Stimulated activated CD4-positive, alpha-beta T cell treated with anti-CD3 and anti-CD28 coated beads, Interleukin-1b, Interleukin-23, amount 100 ng/mL, for 48 hours (primary cell): ENCODE measurements at places on chromosomes 7 and 10.

GRCh38 chr10:91711885-91712680 is 79.2 kb upstream of the PPP1R3C start:
- DNase-seq, result no peak

- no peak for DNase-seq
These were observed 35.1 kb downstream of the SMNDC1 start for GRCh38 chr10:110269374-110270318.

DNA sequence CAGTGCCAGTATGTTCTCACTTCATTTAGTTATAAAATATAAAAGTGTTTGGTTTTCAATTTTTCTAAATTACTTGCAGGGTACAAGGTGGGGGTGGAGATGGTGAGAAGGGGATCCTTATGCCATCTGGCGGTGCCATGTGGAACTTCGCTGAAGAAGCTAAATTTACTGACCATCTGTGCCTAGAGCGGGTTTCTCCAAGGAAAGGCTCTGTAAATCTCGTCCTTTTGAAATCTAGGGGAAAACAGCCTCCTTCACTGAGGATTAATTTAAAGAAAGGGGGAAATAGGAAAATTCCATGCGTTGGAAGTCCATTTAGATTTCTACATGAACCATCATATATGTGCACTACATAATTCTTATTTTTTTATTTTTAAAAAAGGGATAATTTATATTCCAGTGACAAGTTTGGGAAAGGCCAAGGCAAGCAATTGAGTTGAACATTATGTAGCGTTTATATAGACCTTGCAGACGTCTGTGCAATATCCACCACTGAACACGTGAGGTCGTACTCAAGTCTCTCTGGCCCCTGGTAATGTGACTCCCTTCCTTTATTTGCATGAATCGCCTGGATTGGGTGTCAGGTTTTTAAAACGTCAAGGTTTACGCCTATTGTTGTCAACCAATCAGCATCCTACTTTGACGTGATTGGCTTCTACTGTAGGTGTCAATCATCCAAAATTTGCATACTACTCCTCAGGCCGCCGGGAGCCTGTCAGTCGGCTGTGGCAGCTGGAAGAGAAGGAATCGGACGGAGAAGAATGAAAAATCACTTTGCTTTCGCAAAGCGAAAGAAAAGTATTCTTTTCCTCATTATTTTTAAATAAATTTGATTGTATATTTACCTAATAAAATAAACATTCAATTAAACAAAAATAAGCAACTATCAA is 297.1 kb upstream of the NFE2L3 start:
- peak; percentile 43 for DNase-seq

DNA sequence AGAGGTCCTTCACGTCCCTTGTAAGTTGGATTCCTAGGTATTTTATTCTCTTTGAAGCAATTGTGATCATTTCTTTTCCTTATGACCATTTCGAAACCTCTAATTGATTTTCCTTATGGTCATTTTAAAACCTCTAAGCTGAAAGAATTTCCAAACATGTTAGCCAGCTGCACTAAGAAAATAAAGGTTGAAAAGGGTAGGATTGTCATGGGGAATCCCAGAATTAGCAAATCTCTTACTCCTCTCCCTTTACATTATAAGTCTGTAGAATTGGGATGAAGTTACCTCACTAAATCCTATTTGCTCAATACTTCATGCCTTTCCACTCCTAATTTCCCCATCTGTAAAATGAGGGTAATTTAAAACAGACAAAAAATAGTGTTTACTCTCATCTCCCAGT is 79.5 kb downstream of the FAM185A start:
- DNase-seq, result no peak

DNA sequence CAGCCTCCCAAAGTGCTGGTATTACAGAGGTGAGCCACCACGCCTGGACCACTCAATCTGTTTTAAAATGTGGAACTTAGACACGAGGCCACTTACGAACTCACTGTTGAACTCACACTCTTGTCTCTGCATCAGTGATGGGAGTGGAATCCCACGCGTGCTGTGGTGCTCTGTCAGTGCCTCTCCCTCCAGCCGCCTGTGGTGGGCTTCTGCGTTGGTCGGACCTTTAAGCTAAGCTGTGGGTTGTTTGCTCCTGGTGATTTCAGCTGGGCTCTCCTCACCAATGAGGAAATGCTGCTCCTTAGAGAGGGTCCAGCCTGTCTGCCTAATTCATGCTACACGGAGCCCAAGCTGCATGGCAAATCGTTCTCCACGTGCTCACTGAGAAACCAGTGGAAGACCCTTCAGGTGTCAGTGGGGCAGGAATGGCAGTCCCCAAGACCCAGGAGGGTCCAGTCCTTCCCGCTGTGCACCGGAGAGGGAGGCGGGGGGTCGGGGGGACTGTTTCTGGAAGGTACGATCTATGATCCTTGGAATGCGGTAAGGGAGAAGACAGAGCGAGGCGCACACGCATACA is 17.9 kb upstream of the PRKAR1B start:
- DNase-seq, result no peak

- DNase-seq, result no peak
These were observed 162.5 kb downstream of the GPR37 start for GRCh38 chr7:124603066-124603465.

DNA sequence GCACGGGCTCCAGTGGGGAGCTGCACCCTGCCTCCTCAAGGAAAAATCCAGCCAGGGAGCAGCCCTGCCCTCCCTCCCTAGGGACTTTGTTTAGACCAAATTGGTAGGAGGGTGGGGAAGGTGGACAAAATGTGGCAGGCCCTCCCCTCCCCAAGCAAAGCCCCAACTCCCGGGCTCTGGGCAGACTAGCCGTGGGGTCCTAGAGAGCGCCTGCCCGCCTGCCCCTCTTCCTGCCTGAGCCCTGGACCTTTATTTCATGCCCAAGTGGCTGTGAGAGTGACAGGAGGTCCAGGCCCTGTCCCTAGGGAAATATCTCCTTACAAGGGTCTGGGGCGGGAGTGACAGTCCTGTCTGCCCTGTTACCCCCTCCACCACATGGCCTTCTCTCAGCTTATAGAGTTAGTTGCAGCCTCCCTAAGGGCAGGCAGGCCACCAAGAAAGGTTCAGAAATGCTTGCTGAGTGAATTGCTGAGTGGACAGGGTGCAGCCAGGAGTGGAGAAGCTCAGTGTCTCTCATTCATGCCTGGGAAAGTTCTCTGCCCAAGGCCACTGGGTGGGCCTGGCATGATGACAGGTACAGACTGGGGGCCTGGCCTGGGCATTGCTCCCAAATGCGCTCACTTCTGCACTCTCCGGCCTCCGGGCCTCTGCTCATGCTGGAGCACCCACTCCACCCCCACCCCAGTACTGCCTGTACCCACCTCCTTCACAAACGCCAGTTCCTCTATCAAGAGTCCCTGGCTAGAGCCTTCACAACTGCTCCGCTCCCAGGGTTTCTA is 25.2 kb downstream of the DNAJB12 start:
- DNase-seq, result no peak

GRCh38 chr7:40192036-40192435 is 57.2 kb downstream of the SUGCT start:
- DNase-seq, result no peak

DNA sequence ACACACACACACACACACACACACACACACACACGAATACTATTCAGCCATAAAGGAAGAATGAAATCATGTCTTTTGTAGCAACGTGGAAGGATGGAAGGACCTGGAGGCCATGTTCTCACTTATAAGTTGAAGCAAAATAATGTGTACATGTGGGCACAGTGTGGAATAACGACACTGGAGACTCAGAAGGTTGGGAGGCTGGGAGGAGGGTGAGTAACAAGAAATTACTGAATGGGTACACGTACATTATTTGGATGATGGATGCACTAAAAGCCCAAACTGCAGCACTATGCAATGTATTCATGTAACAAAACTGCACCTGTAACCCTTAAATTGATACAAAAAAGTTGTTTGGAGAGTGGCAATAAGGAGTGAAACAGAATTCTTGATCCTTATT is 32.1 kb downstream of the KMT2C start:
- no peak for DNase-seq

DNA sequence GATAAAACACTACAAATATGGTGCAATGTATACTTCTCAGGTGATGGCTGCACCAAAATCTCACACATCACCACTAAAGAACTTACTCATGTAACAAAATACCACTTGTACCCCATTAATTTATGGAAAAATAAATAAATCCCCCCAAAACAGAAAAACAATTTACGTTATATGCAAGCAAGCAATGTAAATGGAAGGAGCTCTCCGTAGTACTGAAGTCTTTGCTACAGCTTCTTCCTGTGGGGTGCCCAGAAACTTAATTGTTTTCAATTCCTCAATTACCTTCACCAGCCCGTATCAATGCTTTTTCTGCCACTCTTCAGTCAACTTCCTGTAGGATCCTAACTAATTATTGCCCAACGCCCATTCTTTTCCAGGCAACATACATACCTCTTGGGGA is 138.1 kb downstream of the RELN start:
- no peak for DNase-seq

GRCh38 chr7:124130-124949 is 68.0 kb upstream of the FAM20C start:
- DNase-seq, result no peak

DNA sequence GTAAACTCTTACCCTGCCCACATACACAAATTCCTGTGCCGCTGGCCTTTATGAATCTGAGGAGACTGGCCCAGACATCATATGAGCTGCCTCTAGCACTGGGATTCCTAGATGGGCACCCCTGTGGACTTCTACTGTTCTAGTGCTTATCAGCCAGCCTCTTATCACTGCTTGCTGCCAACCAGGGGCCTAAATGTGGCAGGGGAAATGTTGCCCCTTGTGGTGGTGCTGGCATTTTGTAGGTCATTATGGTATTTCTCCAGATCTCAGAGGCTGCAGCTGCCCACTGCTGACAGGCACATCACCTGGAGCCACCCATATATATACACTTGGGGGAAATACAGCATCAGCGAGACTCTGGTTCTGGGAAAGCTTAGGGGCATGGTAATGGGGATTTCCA is 5.4 kb downstream of the SFR1 start:
- DNase-seq, result no peak

DNA sequence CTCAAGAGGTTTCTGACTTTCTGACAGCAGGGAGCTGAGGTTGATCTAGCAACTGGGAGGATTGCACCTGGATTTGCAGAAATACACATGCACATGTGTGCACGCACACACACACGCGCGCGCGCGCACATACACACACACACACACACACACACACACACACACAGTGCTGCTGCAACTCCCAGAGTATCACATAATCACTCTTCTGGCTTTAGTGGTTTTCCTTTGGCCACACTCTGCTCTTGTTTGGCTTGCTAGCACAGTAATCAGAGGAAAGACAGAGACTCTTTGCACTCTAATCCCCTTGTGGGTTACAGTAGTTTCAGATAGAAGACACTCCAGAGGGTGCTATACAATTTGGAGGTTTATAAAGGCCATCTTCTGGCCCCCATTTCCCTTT is 705.0 kb downstream of the AUTS2 start:
- DNase-seq, result no peak

- no peak for DNase-seq
These were observed 225.5 kb upstream of the GNAI1 start for GRCh38 chr7:79909176-79909575.

DNA sequence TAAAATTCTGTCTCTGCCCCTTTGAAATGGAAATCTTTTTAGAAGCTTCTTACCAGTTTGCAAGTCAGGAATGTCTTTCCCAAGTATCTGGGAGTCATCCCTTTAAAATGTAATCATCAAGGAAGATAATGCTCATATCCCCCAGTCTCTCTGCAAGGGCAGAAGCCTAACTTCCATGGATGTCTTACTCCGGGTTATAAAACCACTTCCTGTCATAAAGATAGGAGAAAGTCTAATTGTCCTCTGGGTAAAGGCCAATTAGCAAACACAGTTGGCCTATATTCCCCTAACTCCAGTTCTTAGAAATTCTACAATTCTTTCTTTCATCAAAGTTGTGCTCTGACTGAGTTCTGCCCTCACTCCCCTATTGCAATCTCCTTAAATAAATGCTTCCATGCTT is 1631.5 kb upstream of the LRRTM3 start:
- no peak for DNase-seq

DNA sequence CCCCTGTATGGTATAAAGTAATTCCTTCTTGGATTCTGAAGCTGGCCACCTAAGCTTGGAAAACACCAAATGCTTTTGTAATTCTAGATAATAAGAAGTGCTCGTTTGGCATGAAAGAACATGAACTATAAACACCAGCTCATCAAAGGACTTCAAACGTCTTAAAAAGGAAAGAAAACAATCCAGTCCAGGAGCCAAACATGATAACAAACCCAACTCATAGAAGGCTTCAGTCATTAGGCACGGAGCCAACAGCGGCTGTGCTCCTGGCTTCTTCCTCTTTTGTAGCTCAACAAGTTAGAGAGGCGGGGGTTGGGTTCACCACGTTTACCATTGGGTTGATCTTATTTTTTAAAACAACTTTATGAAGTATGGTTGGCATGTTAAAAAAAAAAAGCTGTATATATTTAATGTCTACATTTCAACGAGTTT is 56.4 kb upstream of the ECHDC3 start:
- peak; percentile 19 for DNase-seq

- no peak for DNase-seq
These were observed 804.1 kb upstream of the IGFBP3 start for GRCh38 chr7:46725136-46725535.

GRCh38 chr7:9022456-9022855 is 589.0 kb downstream of the NXPH1 start:
- no peak for DNase-seq

- DNase-seq, result no peak
These were observed 20.4 kb upstream of the IMPDH1 start for GRCh38 chr7:128430207-128430606.

- no peak for DNase-seq
These were observed 31.9 kb downstream of the ANXA11 start for GRCh38 chr10:80173466-80173865.

GRCh38 chr10:124745673-124746072 is 1.5 kb upstream of the FAM53B start:
- DNase-seq, result no peak

GRCh38 chr10:16280595-16280994 is 156.2 kb upstream of the PTER start:
- DNase-seq, result no peak

DNA sequence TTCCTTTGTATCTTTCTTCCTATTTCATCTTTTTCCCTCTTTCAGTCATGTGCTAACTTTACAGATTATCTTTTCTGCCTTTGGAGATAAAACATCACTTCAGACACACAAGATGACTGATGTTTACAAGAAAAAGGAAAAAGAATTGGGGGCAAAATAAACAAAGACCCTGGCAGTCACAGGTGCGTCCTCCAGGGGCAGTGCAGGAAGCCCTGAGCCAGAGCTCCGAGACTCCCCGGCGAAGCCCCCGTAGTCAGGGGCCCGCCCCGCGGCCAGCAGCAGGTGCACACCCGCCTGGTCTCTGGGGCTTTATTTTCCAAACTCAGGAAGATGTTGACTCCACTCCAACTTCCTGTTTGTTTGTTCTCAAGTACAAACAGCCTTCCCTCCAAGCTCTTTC is 10.2 kb downstream of the STK32C start:
- no peak for DNase-seq

- no peak for DNase-seq
These were observed 5.2 kb downstream of the CCNY start for GRCh38 chr10:35341521-35341920.
